Caco-2 (cell line): ENCODE measurements at places on chromosomes 3 and 15.

DNA sequence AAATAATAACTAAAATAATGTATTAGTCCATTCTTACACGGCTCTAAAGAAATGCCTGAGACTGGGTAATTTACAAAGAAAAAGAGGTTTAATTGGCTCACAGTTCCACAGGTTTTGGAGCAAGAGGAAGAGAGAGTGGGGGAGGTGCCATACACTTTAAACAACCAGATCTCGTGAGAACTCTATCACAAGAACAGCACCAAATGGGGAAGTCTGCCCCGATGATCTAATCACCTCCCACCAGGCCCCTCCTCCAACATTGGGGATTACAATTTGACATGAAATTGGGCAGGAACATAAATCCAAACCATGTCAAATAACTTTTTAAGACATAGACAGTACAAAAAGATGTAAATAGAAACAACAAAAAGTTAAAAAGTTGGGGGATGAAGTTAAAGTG is 63.2 kb downstream of the ILDR1 start:
- no peak for DNase-seq

DNA sequence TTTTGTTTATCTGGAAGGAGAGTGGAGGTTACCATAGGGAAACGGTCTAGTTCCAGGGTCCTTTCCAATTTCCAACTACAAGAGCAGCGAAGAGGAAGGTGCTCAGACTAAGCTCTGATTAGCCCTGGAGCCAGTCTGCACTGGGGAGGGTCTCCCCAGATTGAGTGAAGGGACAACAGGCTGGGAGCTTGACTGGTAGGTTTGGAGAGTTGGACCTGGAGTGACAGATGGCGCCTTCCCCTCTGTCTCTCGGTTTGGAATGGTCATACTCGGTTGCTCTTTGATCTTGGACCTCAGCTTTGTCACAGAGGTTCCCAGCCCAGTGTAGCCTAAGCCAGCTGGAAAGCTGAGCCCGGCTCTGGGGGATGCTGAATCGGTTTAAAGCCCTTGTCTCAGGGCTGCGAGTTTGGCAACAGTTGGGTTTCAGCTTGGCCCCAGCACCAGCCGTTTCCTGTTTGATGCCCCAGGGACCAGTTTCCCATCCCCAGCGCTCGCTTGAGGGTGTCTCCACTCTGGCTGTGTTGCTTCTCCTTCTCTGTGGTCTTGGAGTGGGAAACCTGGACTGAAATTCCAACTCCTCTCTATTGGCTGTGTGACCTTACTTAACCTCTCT is 53.1 kb upstream of the ULK4 start:
- no peak for DNase-seq

DNA sequence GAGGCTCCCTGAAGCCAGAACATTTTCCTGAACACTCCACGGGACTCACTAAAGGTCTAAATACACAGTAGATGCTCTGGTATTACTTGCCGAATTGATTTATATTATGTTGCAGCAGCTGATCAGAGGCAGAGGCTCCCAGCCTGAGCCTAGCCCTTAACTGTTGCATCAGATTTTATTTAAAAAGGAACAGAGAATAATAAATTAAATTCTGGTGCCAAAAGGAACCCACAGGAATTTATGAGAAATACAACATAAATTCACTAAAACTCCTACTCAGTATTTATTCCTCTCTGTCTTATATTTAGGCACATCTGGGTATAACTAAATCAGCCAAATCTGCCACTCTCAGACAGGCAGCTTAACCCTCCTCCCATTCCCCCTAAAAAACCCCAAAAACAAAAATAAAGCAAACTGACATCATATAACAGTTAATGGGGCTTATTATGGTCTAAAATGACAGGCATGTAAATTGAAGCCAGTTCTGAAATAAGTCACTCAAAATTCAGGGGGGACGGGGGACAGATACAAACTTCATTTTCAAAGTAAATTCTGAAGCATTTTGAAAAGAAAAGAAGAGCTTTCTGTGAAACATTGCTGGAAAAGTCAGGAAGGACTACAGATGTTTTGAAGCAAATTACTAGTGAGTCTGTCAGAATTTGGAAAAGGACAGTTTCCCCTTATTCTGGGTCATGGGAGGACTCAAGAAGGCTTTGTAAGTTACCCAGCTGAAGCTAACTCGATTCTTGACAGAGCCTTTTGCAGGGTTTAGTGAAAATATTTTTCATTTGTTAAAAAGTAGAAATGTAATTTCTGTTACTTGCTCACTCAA is 53.8 kb upstream of the CORO2B start:
- DNase-seq, result no peak

DNA sequence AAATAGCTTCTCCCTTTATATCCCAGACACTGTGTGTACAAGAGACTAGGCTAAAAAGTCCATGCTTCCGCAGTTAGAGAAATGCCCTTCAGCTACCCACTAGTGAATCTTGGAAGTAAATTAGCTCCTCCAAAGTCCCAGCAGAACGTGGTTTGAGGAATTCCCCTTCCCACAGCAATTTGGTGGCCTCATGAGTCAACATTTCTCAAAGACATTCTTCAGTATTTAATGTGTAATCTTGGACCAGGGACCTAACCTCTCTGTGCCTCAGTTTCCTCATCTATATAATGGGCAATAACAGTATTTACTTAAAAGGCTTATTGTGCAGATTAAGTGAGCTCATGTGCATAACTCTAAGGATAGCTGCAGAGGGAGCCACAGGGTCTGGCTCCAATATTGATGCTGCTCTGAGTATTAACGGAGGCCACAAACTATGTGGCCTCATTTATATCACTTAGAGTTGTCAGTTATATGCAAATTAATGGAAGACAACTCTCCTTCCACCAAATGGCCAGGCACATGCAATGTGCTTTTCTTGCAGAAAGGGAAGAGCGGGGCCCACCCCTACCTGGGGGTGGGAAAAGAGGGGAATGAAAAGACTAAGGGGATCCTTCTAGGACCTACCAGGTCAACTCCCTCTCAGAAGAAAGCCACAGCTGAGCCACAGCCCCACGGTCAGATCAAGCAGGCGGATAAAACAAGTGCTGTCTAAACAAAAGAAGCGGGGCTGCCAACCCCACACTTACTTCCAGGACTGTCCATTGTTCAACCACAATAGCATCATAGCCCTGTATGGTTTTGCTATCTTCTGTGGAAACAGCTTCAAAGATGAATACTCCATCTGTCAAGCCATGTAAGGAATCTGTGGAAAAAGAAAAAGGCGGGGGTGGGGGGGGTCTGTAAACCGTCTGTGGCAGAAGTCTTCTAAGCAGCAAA is 92.4 kb downstream of the OXNAD1 start:
- DNase-seq, result no peak

DNA sequence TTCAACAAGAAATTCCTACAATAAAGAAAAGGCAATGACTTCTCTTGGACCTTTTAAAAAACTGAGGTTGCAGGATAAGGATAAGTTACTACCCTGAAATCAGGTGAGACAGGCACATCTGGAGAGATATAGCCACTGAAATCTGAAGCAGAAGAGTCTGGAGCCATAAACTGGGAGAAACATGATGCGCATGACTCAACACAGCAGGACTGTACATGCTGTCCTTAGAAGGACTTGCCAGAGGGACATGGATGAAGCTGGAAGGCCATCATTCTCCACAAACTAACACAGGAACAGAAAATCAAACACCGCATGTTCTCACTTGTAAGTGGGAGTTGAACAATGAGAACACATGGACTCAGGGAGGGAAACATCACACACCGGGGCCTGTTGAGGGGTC is 1020.2 kb downstream of the AGBL1 start:
- no peak for DNase-seq

DNA sequence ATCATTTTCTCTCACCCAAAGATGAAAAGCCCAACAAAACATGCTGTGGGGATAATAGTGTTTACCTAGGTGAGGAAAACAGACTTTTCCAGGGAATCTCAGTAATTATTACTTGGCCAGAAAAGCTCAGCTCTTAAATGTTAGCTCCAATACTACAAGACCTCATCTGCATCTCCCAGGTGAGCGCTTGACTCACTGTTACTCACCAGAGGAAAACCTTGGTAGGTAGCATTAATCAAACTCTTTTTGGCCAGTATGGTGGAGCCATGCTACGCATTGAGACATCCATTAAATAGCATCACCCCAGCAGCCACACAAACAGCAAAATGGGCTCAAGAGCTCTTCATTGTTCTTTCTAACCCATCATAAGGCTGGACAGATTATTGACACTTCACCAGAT is 99.0 kb downstream of the TIGIT start:
- no peak for DNase-seq

DNA sequence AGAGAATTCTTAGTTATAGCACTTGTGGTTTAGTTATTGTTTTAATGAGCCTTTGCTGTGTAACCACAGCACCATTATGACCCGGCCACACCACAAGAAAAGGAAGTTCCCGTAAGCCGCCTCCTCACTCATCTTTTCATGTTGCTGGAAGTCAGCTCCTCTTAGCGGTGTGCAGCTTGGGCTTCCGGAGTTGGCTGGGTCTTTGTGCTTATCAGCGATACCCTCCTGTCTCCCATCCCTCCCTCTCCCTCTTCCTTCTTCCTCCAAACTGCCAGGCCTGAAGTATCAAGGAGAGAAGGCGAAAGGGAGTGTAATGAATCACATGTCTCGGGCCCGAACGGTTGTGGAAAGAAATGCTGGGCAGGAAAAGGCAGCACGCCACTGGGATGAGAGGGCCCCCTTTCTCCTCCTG is 353.5 kb downstream of the MCTP2 start:
- no peak for DNase-seq

- no peak for DNase-seq
These were observed 50.7 kb upstream of the FOXB1 start for GRCh38 chr15:59953392-59953883.

GRCh38 chr15:42996871-42997270 is 76.3 kb upstream of the TTBK2 start:
- DNase-seq, result no peak

DNA sequence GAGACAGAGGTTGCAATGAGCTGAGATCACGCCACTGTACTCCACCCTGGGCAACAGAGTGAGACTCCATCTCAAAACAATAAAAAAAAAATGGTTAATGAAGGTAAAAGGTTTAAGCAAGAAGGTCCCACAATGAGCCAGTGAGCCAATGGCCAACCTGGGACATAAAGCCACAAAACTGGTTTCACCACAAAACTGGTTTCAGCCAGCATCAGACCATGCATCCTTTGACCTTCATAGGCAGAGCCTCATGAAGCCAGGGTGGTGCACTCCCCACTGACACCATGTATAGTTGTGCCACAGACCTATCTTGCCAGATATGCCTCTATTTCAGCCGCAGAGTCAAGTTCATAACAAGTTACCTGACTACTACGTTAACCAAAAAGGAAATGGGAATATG is 41.9 kb downstream of the SCAP start:
- peak; percentile 54 for DNase-seq

DNA sequence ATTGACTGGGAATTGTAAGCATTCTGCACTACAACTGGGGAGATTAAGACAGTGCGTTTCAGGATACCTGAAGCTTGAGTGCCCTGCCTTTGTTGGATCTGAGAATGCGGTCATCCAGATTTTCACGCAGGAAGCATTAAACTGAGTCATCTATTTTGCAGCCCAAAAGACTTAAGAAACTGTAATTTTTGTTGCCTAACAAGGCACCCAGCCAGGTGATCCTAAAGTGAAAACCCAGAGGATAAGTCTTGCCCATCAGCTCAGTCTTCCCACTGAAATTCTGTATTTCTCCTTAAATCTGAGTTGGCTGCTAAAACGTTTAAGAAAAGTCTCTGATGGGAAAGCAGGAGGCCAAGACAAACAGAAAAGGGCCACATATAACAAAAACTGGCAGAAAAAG is 242.5 kb upstream of the TMCO5A start:
- no peak for DNase-seq

- no peak for DNase-seq
These were observed 23.4 kb downstream of the CHRNA7 start for GRCh38 chr15:32053719-32054118.

DNA sequence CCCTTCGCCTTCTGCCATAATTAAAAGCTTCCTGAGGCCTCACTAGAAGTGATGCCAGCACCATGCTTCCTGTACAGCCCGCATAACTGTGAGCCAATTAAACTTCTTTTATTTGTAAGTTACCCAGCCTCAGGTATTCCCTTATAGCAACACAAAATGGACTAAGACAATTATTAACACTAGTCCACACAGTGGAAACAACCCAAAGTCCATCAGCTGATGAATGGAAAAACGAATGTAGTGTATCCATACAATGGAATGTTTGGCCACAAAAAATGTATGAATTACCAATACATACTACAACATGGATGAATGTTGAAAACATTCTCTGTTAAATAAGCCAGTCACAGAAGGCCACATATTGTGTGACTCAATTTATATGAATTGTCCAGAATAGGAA is 22.5 kb upstream of the CTXND1 start:
- no peak for DNase-seq

- peak; percentile 87 for DNase-seq
These were observed at the start of gene ARL8B for GRCh38 chr3:5122030-5122740. TSS of gene ARL8B (plus strand) at chr3:5122292. CDS start at chr3:5122466, 174 bp downstream.

DNA sequence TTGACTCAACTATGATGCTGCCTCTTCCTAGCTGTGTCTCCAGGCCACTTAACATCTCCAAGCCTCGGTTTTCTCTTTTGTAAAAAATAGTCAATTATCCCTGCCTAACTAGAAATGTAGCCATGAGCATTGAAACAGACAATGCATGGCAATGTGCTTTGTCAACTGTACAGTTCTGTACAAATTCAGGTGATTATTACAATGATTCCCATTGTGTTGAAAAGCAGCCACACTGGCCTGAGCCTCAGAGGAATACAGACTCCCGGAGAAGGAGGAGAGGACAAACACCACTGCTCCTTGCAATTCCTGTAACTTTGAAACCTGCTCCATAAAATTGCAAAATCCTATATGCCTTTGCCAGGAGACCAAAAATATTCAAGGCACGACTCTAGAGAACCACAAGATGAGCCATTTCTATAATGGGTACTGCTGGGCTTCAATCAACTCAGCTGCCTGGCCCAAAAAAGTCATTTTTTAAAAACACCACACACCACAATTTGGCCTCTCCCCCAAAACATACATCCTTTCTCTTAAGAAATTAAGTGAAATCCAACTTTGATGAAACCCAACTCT is 28.6 kb downstream of the DAPK2 start:
- DNase-seq, result no peak

GRCh38 chr3:152706991-152707713 is 127.8 kb upstream of the P2RY1 start:
- DNase-seq, result no peak

GRCh38 chr3:79081335-79081734 is 686.5 kb downstream of the ROBO1 start:
- DNase-seq, result no peak
